Substantia nigra (tissue), 51 donors: ENCODE measurements at places on chromosomes 3 and 15.

DNA sequence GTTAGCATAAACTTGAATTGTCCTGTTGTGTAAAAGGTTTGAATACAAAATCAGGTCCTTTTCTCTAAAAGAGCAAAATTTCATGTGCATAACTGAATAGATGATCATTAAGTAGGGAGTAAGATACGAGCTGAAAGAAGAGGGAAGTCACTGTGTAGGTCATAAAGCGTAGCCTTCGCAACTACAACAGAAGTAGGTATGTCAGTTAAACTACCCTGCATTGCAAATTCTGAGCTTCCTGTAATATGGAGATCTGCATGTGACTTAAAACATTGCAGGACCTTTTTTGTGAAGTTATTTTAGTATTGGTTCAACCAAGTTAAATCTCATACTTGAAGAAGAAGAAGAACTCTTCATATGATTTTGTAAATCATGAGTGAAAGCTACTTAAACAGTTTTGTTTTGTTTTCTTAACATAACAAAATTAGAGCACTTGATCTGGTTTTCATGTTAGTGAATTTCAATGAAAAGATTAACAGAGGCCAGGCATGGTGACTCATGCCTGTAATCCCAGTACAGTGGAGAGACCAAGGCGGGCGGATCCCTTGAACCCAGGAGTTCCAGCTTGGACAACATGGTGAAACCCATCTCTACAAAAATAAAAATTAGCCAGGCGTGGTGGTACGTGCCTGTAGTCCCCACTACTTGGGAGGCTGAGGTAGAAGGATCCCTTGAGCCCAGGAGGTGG, 26.4 kb downstream of the ARMC8 start:
- DNase-seq: no peak

DNA sequence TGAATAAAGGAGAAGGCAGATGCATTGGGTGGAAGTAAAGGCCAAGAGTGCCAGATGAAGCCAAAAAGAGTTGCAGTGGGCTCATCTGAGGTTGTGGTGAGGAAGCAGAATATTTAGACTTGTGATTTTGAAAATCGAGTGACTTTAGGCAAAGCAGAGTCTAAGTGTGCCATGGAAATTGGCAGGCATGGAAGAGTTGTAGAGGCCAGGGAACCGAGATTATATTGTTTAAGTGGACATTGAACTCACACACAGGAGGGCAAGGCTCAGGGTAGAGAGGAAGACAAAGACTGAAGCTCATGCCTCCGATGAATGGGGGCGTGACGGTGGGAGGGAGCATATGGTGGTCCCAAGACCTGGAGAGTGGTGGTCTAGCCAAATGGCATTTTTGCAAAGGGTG, 347.5 kb downstream of the EPHB1 start:
- no peak for DNase-seq

GRCh38 chr15:79370716-79371115, 59.8 kb downstream of the TMED3 start:
- DNase-seq: no peak

- DNase-seq: no peak
Observed at GRCh38 chr15:90008607-90009006, 7.5 kb downstream of the ZNF710 start.

GRCh38 chr15:42933886-42934667, 13.5 kb upstream of the TTBK2 start:
- no peak for DNase-seq
